ENCODE measurements at places on chromosomes 3 and 15.

DNA sequence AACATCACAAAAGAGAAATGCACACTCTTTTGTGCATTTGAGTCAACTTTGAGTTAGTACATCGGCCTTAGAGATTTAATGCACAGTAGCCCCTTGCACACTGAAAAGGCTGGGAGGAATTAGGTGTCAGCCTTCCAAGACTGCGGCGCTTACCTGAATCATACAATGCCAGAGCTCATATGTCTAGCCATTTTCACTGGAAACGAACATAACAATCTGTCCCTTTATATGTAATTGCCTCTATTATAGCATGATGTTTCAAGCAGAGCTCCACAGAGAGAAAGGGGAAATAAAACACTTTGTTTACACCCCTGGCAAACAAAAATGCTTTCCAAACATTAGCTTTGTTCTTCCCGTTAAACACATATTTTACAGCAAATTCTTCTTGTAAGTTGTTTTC lies 315.7 kb upstream of the SLCO3A1 start:
- no peak for DNase-seq

DNA sequence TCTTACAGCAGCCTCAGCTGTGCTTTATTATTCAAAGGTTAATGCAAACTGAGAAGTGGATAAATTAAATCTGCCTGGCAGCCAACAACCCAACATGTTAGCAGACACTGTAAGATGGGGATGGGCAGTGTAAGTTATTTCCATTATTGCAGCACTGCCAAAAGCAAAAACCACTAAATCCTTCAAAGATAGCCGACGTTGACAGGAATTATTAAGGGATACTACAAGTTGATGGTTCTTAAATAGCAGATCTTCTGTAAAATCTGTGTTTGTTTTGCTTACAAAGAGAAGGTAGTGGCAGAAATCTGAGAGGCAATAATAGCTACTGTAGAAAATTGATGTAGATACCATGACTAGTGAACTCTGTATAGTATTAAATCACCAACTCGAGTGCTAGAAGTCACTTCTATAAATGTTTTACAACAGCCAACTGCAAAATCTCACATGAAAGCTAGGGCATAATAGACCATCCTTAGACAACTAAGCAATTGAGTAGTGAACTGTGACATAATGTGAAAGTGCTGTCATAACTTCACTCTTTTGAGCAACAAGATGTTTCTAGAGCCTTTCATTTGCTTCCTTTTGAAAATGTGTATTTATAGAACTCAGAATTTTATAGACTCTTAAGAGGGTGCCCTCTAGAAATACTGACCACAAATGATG lies 278.6 kb downstream of the UBE2E2 start:
- no peak for DNase-seq

GRCh38 chr3:122564155-122564912 lies at the start of the genes DTX3L and PARP9:
Gene DTX3L, plus strand, starts transcription at chr3:122564338. Its CDS starts 89 bp downstream, at chr3:122564427.
Gene PARP9, minus strand, starts transcription at chr3:122564300. Its CDS starts 4,680 bp downstream, at chr3:122559620.
- DNase-seq = peak; percentile 75

DNA sequence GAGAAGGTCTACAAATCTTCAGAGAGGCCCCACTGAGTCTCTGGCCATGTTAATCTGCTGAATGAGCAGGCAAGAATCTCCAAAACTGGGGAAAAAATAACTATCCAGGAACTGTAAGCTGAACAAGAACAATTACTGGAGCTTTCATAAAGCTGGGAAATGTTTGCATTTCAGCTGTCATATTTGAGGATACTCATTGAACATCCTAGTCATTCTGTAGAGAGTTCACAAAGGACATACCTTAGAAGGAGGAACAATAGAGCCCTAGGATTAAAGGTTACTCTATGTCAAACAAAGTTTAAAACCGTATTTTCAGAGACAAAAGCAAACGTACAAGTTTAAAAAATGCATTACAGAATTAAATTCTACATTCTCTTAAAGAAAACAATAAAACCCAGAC lies 257.5 kb downstream of the SCAPER start:
- no peak for DNase-seq

- no peak for DNase-seq
Measured at GRCh38 chr3:4799266-4800256, 179.7 kb upstream of the BHLHE40 start.

DNA sequence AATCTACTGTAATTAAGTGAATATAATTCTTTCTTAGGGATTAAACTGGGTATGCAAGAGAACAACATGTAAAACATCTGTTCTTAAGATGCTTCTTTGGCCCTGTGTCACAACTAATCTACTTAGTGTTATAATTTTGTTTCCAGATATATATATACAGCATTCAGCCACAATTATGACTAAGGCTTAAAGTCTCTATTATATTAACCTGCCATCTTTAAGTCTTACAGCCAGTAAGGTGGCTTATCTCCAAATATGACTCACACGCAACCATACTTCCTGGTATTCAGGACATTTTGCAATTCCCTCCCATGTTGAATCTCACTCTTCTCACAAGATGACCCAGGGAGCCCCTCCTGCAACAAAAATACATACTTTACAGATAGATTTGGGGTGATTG lies 6.6 kb upstream of the KBTBD8 start:
- DNase-seq = no peak

- peak; percentile 77 for DNase-seq
Measured at GRCh38 chr15:41969851-41970431, 2.4 kb downstream of the EHD4 start.

- DNase-seq = no peak
Measured at GRCh38 chr3:81876826-81877225, 115.4 kb upstream of the GBE1 start.

DNA sequence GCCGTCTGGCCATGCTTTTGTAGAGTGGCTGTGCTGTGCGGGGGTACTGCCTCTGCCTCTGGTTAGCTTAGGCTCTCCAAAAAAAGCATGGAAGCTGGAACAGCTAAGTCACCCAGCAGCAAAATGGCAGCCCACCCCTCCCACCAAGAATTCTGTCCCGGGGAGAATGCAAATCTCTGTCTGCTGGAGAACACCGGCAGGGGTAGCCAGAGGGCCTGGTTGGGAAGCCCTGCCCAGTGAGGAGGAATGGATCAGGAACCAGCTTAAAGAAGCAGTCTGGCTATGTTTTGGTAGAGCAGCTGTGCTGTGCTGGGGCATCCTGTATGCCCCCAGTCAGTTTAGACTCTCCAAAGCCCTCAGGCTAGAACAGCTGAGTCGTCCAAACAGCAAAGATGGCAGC lies 56.2 kb upstream of the PTPRG start:
- no peak for DNase-seq

- no peak for DNase-seq
Measured at GRCh38 chr3:130340766-130341165, 4.7 kb upstream of the COL6A5 start.
